Activated T-cell treated with anti-CD3 and anti-CD28 coated beads, Interleukin-2, amount 50 U/mL, for 72 hours (primary cell): ENCODE measurements at places on chromosomes 11 and 22. TPM values are rescaled to one million over a fixed set of nuclear protein-coding genes. Genes with fewer than 3 reads are reported as not detected.

IGF2 gene
- 2.0 TPM for total RNA-seq

TRIM51 gene
- not detected for total RNA-seq

FIBIN gene
- not detected for total RNA-seq

OR52A1 gene
- not detected for total RNA-seq

OR51B2 gene
- not detected for total RNA-seq

OR2D2 gene
- total RNA-seq: 0.29 TPM

OR8B3 gene
- total RNA-seq: not detected

CALCA gene
- total RNA-seq: not detected

CFAP300 gene
- total RNA-seq: not detected

RIBC2 gene
- 3.5 TPM for total RNA-seq

C11orf97 gene
- not detected for total RNA-seq

APOBEC3A gene
- total RNA-seq: not detected

TRIM21 gene
- 26.5 TPM for total RNA-seq
